Activated CD4-positive, alpha-beta T cell treated with anti-CD3 and anti-CD28 coated beads for 24 hours (primary cell): ENCODE measurements at places on chromosomes 11 and 22.

DNA sequence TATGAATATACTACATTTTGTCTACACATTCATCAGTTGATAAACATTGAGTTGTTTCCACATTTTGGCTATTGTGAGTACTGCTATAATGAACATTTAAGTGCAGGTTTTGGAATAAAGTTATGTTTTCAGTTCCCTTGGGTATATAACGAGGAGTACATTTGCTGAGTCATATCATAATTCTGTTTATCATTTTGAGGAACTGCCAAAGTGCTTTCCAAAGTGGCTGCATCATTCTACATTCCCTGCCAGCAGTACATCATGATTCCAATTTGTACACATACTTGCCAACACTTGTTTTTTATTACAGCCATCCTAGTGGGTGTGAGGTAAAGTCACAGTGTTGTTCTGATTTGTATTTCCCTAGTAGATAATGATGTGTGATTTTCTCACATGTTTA, 1458.6 kb upstream of the TENM4 start:
- no peak for DNase-seq

DNA sequence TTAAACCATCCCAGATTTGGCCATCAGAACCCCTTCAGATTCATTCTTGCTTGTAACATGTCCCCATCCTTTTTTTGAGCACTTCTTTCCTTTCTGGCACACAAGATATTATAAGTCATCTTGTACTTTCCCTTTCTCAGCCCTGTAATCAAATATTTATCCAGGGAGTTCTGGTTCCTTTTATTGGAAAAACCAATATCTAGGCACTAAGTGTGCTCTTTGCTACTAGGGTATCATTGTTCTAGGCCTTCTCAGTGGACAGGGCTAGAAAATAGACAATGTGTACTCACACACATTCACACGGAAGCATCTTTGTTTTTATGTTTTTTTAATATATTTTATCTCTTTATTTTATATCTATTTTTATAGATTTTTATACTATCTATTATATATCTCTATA, 47.3 kb downstream of the ARL14EP start:
- DNase-seq: no peak

GRCh38 chr11:14904745-14905103, 12.7 kb upstream of the CYP2R1 start:
- peak; percentile 82 for DNase-seq

GRCh38 chr11:61776561-61777075, 15.8 kb downstream of the TMEM258 start:
- peak; percentile 44 for DNase-seq

- DNase-seq: no peak
Measured at GRCh38 chr11:124123622-124124021, 8.4 kb downstream of the VWA5A start.

DNA sequence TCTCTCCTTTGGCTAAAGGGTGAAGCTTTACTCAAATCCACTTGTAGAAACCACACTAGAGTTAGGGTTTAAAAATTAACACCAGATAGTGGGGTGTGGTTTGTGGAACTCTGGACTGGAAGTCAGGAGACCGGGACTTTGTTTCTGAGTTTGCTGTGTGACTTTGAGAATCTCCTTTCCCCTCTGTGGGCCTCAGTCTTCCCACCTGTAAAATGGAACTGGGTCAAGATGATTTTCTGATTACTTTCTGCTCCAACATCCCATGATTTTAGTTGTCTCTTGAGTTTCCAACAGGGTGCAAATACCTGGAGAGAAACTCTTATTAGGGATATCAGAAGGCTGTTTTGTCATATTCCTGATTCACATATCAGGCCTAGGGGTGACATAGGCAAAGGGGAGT, 301.0 kb downstream of the MIAT start:
- DNase-seq: no peak

- DNase-seq: no peak
Measured at GRCh38 chr11:68036717-68037239, 2.0 kb upstream of the TCIRG1 start.

- no peak for DNase-seq
Measured at GRCh38 chr22:50556703-50557102, 6.0 kb downstream of the SYCE3 start.

DNA sequence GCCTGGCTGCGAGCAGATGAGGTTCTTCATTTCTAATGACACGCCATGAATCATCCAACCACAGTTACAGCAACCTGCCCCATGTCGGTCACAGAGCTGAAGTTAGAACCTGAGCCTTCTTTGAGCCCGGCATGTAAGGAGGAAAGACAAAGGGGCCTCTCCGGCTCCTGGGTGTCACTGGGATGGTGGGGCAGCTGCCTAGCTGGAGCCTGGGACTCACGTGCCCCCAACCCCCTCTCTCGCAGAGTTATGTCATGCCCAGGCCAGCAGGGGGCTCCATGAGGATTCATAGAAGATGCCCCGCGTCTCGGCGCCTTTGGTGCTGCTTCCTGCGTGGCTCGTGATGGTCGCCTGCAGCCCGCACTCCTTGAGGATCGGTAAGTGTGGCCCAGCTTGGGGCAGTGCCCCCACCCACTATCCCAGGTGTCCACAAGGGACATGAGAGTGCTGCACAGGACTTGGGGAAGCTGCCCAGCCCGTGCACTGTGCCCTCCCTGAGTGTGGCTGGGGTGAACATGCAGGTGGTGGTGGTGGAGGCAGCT, 148.5 kb downstream of the GRIK4 start:
- DNase-seq: no peak

DNA sequence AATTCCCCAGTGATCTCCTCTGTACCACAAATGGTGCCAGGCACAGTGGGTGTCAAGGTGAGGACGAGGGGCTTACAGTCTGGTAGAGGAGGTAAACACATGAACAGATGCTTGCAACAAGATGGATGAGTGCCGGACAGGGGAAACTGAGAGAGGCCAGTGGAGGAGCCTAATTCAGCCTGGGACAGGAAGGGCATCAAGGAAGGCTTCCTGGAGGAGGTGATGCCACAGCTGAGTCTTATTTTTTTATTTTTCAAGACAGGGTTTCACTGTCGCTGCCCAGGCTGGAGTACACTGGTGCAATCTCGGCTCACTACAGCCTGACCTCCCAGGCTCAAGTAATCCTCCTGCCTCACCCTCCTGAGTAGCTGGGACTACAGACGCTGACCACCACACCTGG, 18.8 kb upstream of the NEFH start:
- no peak for DNase-seq

- DNase-seq: no peak
Measured at GRCh38 chr22:17112491-17113042, 8.6 kb downstream of the TMEM121B start.

DNA sequence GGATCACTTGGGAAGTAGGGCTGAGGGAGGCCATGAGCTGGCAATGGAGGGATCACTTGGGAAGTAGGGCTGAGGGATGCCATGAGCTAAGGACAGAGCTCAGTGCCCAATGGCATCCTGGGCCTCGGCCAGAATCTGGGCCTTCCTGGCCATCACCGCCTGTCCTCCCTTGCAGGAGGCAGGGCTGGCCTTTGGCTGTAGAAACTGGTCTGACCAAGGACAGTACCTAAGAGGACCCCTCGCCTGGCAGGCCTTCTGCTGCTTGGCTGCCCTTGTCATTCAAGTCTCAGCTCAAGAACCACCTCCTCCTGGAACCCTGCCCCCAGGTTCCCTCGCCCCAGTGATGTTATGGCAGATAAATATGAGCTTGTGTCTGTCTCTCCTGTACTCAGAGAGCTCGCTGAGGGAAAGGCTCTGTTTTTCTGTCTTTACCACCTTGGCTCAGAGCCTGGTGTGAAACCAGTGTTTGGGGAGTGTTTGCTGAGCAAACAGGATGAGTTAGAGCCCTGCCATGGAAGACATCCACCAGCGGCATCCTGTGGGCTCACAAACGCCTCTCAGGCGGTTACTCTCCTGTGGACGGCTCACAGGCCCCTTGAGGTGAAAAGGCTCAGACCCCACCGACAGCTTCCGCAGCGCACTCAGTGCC, 19.3 kb upstream of the RASL10A start:
- no peak for DNase-seq
